IPS-NIHi11 (cell line): ENCODE measurements at places on chromosomes 12 and 14.

- no peak for DNase-seq
These were observed 1.7 kb downstream of the RARG start for GRCh38 chr12:53230108-53230845.

- DNase-seq = no peak
These were observed 48.3 kb downstream of the SPRING1 start for GRCh38 chr12:116689521-116689920.

GRCh38 chr14:55605793-55606192 lies 25.8 kb downstream of the KTN1 start:
- no peak for DNase-seq

DNA sequence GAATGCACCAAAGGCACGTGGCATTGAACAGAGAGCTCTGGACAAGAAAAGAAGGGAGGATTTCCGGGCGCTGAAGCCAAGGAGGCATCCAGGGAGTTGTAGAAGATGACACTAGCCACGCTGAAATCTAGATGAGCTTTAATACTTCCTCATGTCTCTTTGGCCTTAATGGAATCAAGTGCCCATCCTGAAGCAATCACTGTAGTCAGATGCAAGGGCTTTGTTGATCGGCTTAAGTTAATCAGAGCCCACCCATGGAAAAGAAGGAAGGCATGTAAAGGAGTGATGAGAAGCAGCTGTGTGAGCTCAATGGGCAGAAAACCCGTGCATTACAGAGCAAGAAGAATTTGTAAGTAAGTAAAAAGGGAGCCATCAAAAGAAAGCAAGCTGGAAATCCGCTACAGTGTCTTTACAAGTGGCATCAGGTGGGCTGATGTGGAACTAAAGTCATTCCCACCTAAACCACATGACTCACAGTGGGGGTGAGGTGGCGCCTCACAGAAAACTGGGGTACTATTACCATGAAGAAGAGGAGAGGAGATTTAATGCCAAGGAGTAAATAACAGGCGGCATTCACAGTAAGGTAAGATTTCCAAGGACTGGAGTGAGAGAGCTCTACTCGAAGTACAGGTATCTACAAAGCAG lies 48.4 kb downstream of the NDUFA12 start:
- DNase-seq = no peak

DNA sequence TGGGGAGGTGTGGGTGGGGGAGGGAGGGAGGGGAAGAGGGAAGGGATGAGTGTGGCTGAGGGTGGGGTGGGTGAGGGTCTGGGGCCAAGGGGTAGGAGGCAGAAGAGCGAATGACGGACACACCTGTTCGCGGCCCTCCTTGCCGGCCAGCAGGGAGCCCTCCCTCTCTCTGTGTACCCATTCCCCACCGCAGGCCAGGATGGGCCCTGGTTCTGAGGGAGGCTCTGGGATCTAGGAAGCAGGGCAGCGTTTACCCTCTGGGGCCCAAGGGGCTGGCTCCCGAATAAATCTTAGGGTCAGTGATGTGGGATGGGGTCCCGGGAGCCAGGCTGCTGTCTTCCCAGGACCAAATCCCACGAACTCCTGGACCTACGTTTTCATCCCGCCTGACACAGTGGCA lies 46.0 kb upstream of the ESRRB start:
- DNase-seq = no peak

DNA sequence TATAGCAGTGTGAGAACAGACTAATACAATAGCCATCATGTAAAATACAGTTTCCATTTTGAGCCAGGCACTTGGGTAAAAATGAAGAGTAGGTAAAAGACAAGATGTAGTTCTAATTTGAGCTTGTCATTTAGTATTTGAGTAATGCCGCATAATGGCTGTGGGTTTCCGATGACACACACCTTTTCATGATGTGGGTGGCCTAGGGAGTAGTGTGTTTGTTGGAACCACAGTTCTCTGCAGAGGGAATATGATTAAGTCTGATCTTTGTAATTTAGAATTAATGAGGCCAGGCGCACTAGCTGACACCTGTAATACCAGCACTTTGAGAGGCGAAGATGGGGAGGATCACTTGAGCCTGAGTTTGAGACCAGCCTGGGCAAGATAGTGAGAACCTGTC lies 61.8 kb downstream of the RCOR1 start:
- DNase-seq = no peak

DNA sequence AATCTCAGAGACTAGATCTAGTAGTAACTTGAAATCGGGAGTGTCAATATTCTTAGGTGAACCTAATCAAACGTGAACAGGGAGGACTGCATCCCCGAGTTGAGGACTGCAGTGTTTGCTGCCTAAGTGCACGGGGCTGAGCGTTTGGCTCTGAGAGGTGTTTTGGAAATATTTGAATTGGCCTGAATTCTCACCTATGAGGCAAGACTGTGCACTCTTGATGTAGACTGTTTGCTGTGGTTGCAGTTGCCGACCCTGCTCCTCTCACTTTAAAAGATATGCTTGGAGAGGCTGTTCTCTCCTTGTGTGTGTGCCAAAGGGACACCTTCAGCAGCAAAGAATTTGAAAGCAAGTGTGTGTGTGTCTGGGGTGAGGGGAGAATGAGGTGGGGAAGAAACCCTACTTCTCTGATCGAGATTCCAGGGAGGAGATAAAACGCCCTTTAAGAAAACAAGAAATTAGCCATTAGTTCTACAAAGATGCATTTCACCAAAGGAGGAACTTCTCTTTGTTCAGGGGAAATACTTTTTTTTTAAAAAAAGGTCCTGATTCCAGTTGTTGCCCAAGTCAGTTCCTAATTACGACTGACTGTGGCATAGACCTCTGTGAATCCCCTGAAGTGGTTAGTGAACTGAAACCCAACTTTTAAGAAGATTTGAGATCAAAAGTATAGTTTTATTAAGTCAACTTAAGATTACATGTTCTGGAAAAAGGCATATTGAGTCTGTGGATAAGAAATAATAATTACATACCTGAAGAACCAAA lies 106.6 kb downstream of the DYRK2 start:
- DNase-seq = no peak

GRCh38 chr12:26287671-26288381 lies 92.5 kb downstream of the SSPN start:
- no peak for DNase-seq

DNA sequence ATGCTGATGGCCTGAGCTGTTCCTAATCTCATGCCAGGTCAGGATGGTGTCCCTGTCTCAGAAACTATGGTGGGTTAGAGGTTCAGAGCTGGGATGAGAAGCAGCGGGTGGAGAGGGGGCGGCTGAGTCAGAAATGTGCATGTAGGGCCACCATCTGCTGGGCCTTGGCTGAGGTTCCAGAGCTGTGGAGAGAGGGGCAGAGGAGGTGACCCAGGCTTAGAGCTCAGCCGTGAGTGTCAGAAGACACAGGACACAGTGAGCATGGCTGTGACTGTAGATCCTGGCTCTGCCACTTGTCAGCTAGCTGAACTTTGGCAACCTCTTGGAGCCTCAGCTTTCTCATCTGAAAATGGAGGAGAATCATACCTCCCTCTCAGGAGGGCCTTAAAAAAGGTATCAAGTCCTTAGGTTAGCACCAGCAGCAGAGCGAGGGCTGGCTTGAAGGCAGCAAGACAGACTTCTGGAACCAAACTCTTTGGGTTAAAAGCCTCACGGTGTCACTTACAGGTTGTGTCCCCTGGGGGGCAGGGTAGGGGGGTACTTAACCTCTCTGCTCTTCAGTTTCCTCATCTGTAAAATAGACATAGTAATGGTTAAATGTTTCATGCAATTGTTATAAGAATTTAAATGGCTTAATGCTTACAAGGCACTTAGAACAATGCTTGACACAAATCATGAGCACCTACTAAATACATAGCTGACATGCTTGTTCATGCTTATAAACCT lies 34.8 kb downstream of the TMEM229B start:
- no peak for DNase-seq

- peak; percentile 44 for DNase-seq
These were observed 37.9 kb downstream of the DLK1 start for GRCh38 chr14:100764471-100765115.

DNA sequence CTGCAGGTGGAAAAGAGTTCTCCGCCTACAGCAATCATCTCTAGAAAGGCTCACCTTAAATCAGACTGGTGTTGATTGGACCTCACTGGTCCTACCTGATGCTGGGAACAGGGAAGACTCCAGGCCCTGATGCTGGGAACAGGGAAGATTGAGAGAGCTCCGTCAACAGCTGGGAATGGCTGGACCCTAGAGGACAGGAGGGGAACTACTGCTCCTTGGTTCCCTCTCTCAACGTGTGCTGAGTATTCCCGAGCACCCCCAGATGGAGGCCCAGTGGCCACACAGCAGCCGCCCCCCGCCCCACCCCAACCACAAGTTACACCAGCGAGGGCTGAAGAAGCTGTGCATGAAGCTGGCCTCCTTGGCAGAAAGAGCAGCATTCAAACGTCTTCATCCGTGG lies 240.3 kb downstream of the SLC15A4 start:
- DNase-seq = no peak

- no peak for DNase-seq
These were observed 994 bp downstream of the SRP54 start for GRCh38 chr14:34983786-34984185.
